NCI-H2081 treated with DMSO at 0.1 percent for 48 hours (cell line): ENCODE measurements at places on chromosomes 13 and 19.

- DNase-seq = no peak
Measured at GRCh38 chr19:32457571-32458158, 52.1 kb downstream of the DPY19L3 start.

- no peak for DNase-seq
Measured at GRCh38 chr19:10112895-10113591, 1.6 kb downstream of the P2RY11 start.

DNA sequence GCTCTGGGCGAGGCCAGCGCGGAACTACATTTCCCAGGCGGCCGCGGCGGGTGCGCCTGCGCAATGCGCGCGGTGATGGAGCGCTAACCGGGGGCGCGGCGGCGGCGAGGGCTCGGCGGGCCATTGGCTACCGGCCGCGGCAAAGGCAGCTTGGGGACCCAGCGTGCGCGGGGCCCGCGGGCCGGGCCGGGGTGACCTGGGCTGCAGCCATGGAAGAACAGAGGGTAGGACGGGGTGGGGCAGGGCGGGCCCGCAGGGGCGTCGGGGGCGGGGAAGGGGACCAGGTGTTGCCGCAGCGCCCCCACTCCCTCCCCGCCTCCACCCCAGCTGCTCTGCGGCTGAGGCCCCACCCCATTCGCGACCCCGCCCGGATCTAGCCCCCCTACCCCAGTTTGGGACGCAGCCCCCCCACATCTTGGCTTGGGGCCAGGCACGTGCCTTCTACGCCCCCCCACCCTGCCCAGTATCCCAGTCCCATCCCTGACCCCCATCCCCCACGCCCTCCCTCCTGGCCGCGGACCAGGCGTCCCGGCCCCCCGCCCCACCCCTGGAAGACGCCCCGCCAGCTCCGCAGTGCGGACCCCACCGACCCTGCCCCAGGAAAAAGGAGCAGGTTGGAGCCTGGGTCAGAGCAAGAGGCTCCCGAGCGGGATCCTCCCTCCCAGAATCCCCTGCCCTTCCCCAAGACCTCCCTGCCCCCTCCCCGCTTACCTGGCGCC is at the start of gene FSD1:
TSS of gene FSD1 (plus strand) at position 61 of the 719 bp plus-strand sequence. CDS start at position 210, 149 bp downstream.
- no peak for DNase-seq

- DNase-seq = no peak
Measured at GRCh38 chr13:46903748-46904147, 6.9 kb upstream of the HTR2A start.

DNA sequence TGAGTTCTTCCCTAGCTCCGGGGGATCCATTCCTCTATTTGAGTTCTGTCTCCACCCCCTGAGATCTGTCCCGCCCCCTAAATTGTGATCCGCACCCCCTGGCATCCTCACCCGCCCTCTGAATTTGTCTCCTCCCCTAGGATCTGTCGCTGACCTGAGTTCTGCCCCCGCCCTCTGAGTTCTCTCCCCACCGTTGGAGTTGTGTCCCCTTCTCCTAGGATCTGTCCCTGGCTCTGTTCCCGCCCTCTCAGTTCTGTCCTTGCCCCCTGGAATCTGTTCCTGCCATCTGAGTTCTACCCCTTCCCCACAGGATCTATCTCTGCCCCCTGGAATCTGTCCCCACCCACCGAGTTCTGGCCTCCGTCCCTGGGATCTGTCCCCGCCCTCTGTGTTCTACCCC is 1.0 kb upstream of the SLC17A7 start:
- DNase-seq = no peak

DNA sequence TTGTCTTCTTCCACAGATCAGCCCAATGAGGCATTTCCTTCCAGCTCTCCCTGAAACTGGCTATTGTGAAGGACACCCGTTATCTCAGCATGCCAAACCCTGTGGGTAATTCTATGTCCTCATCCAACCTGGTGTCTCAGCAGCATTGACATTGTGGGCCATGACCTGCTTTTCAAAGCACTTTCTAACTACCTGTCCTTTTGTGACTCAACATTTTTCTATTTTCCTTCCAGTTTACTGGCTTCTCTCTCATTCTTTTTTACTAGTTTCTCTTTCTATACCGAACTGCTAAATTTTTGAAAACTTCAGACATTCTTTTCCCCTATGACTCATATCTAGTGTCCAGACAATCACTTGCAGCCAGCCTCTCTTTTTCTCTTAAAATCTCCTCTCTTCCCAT is 136.4 kb upstream of the HTR2A start:
- no peak for DNase-seq

DNA sequence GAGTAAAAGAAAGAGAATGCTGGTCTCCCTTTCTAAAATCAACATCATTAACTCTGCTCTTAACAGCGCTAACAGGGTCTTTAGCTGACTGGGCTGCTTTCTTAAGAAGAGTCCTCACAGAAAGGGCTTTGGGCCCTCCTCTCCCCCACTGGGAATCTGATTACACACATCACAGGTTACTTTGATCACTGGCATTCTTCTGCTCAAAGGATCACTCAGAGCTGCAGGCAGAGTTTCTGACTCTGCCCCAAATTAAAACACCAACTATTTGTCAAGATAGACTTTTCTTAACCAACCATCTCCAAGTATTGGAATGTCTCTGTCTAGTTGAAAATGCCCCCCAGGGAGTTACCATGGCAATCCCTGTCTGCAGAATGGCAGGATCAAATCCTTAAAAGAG is 31.1 kb upstream of the SIAH3 start:
- no peak for DNase-seq

GRCh38 chr13:67421475-67421874 is 191.3 kb upstream of the PCDH9 start:
- DNase-seq = no peak

GRCh38 chr13:32499538-32500210 is 38.9 kb downstream of the N4BP2L2 start:
- no peak for DNase-seq

GRCh38 chr13:54884682-54885081 is 1856.1 kb downstream of the OLFM4 start:
- DNase-seq = no peak

GRCh38 chr19:42149447-42150202 is 17.4 kb upstream of the POU2F2 start:
- DNase-seq = no peak

GRCh38 chr13:78476910-78477309 is 126.4 kb downstream of the POU4F1 start:
- no peak for DNase-seq
